ENCODE measurements at places on chromosomes 5 and 9. TPM values are rescaled to one million over a fixed set of nuclear protein-coding genes. Genes with fewer than 3 reads are reported as not detected.

CCDC152 gene
- polyA plus RNA-seq = 3.3 TPM

- DNase-seq = peak; percentile 8
Observed at GRCh38 chr5:152142840-152143469, 218.3 kb upstream of the GLRA1 start.

NDST1 gene
- polyA plus RNA-seq = 44.1 TPM

GRCh38 chr9:138098116-138098907, 220.7 kb downstream of the CACNA1B start:
- no peak for DNase-seq

SLC36A3 gene
- not detected for polyA plus RNA-seq

PCDHA10 gene
- 1.9 TPM for polyA plus RNA-seq

DNA sequence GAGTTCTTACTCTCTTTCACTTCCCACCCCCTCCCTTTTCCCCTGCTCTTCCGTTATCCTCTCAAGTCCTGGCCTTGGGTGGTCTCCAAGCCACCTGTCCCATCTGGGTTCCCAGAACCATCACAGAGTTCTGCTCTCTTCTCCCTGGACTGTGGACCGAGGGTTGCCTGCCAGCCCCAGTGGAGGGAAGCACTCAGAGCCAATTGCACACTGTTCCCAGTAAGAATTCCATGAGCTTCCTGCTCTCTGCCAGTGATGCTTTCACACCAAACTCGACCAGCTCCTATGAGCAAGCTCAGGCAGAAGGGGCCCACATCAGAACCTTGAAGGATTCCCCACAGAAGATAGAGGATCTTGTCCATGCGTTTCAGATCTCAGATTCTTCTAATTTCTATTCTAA, 20.1 kb upstream of the AFAP1L1 start:
- no peak for DNase-seq

All from ovary (tissue), 10 donors.